ENCODE measurements at places on chromosomes 1 and 21.

- no peak for DNase-seq
These were observed 18.8 kb upstream of the BACE2 start for GRCh38 chr21:41149199-41149598.

DNA sequence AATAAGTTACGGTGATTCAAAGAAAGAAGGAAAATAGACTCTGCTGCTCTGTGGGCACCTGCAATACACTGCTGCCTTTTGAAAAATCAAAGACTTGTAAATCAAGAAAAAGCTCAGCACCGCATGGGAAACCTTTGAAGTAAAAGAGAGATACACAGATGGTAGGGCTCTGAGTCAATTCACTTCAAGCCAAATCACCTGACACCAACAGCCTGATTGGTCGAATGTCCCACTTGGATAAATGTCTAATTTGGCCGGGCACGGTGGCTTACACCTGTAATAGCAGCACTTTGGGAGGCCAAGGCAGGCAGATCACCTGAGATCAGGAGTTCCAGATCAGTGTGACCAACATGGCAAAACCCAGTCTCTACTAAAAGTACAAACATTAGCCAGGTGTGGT is 19.2 kb upstream of the RCAN3 start:
- no peak for DNase-seq

DNA sequence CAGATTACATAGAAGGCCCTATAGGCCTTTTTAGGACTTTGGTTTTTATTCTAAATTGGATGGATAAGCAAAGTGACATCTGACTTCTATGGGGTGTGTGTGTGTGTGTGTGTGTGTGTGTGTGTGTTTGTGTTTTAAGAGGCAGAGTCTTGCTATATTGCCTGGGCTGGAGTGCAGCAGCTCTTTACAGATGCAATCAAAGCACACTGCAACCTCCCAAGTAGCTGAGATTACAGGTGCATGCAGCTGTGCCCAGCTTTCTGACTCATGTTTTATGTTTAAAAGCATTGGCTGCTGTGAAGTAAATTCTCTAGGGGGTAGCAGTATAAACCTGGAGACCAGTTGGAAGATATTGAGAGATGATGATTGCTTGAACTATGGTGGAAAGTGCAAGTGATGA is 12.4 kb upstream of the EVI5 start:
- no peak for DNase-seq

GRCh38 chr21:40018871-40019475 is 151.7 kb downstream of the PCP4 start:
- no peak for DNase-seq

- no peak for DNase-seq
These were observed 50.0 kb upstream of the POGK start for GRCh38 chr1:166789286-166789685.

DNA sequence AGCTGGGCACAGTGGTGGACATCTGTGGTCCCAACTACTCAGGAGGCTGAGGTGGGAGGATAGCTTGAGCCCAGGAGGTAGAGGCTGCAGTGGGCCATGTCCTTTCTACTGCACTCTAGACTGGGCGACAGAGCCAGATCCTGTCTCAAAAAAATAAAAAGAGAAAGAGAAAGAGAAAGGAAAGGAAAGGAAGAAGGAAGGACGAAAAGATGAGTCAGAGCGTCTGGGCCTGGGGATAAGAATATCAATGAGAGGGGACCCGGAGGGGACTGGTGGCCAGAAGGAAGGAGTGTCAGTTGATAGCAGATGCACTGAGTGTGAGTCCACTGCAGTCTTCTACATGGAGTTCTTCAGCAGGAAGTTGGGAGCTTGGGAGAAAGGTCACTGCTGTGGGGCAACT is 75.6 kb downstream of the SYT6 start:
- DNase-seq = no peak

- no peak for DNase-seq
These were observed 14.1 kb upstream of the MYOG start for GRCh38 chr1:203099805-203100515.

DNA sequence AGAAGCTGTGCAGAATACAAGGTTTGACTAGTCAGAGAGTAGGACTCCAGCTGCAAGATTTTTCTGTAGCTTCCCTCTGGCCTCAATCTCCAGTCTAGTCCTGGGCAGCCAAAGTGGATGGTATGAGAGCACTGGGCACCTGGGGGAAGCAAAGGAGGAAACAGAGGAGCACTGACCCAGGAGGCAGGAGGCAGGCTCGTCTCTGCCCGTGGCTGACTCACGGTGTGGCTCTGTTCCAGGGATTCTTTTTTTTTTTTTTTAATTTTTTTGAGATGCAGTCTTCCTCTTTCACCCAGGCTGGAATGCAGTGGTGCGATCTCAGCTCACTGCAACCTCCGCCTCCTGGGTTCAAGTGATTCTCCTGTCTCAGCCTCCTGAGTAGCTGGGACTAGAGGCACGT is 4.1 kb upstream of the NPPB start:
- no peak for DNase-seq

- no peak for DNase-seq
These were observed 393 bp downstream of the BLZF1 start for GRCh38 chr1:169368406-169368769.

- DNase-seq = no peak
These were observed 41.2 kb upstream of the TDRD10 start for GRCh38 chr1:154460695-154461260.

DNA sequence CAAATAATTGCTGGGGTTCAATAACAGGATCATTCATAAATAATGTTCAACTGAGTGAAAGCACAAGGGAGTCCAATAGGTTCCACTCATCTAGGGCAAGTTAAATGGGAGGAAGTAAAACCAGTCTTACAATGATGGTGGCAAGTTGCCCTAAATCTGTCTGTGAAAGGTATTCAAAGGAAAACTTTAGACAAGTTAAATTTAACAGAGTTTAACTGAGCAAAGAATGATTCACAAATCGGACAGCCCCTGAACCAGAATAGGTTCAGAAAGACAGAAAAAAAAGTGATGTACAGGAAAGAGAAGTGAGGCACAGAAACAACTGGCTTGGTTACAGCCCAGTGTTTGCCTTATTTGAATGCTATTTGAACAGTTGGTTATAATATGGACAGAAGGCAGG is 183.5 kb upstream of the ADGRL4 start:
- DNase-seq = no peak

GRCh38 chr1:1173793-1174415 is at the start of gene TTLL10:
TTLL10 (plus strand) TSS chr1:1173880; CDS start chr1:1179216, 5,336 bp downstream.
- peak; percentile 74 for DNase-seq

DNA sequence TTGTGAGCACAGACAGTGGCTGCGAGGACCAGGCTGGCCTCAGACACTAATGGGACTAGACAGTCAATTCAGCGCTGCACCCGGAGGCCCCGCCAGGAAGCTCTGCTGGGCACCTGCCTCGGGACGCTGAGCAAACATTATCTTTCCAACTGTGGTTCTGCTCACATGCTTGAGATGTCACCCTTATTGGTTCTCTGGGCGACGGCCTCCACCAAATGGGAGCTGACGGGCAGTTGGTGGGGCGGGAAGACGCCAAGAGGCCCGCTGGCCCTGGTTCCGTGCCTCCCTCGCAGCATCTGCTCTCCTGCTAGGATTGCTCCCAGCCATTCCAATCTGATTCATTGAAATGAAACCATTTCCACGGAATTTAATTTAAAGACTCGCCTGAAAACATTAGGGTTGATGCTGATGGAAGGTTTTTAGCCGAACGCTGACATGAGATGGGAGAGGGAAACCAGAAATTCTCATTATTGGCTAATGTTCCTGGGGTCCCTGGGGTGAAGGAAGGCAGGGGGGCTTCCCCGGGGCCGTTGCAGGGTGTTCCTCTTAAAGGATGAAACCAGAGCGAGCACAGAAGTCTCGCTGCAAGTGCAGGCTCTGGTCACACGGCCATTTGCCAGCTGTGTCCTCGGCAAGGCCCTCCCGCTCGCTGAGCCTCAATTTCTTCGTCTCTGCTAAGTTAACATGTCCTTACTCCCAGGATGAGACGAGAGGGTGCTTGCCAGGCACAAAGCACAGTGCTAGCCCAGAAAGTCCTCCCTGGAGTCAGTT is 512.2 kb downstream of the NPHP4 start:
- no peak for DNase-seq

GRCh38 chr1:169321539-169321938 is 46.1 kb downstream of the NME7 start:
- no peak for DNase-seq

GRCh38 chr1:210394281-210394821 is 65.6 kb downstream of the HHAT start:
- DNase-seq = no peak

DNA sequence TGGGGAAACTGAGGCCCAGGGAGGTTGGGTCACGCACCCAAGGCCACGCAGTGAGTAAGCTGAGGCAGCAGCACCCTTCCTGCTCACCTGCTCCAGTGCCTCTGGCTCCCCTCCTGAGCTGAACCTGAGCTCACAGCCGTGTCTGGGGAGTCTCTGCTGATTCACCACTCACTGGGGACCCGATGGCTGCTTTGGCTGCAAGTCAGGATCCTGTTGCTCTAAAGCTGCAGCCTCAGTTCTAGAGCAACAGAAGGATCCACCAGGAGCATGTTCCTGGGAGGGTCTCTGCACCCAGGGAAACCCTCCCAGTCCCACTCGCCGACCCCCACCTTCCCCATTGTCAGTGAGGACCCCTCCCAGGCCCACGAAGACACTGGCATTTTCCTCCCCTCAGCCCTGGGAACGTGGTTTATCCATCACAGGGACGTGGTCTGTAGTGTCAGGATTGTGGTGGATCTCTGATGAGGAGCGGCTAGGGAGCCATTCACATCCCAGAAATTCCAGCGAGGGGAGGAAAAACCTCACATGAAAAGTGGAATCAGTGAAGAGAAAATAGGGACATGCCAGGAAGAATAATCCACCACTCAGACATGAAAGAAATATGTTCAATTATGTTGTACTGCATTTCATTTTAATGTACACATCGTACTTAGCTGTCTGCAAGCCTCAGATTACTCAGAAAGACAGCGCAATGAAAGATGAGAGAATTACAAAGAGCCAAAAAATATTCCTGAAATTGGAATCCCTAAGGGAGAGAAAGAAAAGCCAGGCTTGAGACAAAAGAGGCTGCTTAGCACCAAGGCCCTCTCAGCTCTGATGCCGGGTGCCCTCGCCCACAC is 447.2 kb downstream of the MATN1 start:
- DNase-seq = no peak

- DNase-seq = no peak
These were observed 55.9 kb upstream of the PTGFRN start for GRCh38 chr1:116853680-116854402.

- DNase-seq = no peak
These were observed 62.8 kb downstream of the PAX7 start for GRCh38 chr1:18693256-18694098.

DNA sequence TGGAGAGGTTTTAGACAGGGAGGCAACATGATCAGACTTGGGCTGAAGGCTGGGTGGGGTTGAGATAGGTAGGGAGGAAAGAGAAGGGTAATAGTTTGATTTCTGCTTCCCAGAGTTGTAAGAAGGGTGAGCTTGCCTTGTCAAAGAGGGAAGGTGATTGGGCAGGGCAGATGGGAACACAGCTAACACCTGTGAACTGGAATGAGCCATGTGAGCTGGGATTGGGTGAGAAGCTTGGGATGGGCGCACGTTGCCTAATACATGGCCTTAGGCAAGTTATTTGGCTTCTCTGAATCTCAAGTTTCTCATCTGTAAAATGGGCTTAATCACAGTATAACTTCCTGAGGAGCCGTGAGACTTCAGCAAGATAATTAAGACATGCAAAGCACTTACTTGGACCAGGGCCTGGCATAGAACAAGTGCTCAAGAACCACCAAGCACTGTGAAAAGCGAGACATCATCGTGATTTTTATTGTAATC is 33.8 kb upstream of the ID3 start:
- DNase-seq = no peak

DNA sequence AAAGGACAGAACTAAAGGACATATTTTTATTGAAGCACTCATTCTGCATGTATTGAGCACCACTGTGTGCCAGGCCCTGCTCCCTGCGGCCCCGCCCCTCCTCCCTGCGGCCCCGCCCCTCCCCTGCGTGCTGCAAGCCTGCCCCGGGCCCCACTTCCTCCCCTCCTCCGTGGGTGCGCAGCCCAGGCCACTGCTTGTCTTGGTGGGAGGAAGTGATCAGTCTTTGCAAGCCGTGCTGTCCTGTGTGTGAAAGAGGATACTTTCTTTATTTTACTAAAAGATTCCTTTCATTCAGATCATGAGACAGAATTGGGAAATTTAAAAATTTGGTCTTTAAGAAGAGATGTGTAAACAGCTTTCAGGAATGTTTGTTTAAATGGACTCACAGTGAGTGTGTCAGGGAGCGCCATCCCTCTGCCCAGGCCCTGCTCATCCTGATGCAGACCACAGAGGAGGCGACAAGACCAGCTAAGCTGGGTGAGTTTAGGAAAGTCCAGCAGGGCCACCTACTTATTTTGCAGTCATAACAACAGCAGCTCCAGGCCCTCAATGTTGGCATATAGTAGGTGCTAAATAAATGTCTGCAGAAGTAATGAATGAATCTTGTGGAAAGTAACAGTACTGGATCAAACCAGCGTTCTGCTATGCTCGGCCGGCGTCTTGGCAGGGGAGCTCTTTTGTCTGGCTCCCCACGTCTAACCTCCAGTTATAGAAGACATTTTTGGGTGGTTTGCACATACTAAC is 88.3 kb upstream of the SELENON start:
- peak; percentile 76 for DNase-seq

- DNase-seq = no peak
These were observed 303.8 kb downstream of the DISC1 start for GRCh38 chr1:231930257-231930947.

DNA sequence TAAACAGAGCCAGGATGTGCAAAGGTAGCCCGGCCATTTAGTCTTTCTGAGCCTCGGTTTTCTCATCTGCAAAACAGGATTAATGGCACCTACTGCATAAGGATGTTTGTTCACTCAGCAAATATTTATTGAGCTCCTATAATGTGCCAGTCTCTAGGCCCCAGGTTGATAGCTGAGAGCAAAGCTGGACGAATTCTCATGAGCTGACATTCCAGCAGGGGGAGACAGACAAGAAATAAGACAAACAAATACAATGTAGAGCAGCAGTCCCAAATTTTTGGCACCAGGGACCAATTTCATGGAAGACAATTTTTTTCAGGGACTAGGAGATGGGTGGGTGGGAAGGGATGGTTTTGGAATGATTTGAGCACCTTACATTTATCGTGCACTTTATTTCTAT is 74.3 kb upstream of the PAX7 start:
- no peak for DNase-seq

- DNase-seq = no peak
These were observed 34.5 kb upstream of the KCNE1 start for GRCh38 chr21:34546542-34546941.

GRCh38 chr1:75188892-75189291 is 54.7 kb downstream of the LHX8 start:
- no peak for DNase-seq

DNA sequence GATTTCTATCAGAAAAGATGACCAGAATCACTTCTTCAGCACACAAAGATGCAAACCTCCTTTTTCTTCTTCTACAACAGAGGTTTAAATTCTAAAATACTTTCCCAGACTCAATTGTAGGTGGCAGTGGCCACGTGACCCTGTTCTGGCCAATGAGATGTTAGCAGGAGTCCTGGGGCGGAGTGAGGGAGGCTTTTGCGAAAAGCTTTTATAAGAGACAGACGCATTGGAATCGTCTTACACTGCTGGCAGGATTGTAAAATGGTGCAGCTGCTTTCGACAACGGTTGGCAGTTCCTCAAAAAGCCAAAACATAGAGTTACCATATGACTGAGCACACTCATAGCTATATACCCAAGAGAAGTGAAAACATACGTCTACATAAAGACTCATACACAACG is 87.0 kb upstream of the MAGI3 start:
- no peak for DNase-seq
